NCI-H1417 treated with DMSO at 0.1 percent for 48 hours (cell line): ENCODE measurements at places on chromosomes 13 and 19.

DNA sequence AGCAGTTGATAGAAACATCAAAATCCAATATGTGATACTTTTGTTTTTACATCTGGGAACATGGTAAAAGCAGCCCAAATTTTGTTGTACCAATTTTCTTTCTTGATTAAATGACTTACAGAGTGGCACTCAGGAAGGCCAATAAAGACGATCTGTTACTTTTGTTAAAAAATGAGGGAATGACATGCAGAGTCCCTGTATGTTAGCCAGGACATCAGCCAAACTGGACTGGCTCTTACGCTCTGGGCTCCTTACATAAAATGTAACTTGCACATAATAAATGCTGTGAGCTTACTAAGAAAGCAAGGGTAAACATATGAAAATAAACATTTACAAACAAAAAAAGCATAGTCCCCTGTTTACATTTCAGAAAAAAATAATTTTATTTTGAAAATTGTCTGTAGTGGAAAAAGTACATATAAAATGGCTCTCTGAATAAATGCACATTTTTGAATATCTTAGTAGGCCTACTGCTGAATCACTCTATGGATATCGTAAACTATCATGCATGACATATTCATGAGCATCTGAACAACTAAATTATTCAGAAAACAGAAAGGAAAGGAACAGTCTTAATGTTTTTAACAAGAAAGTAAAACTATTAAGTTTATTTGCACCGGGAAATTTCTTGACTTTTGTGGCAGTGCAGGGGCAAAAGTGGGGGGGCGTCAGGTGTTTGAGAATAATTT is 534.5 kb downstream of the KCTD12 start:
- no peak for DNase-seq

DNA sequence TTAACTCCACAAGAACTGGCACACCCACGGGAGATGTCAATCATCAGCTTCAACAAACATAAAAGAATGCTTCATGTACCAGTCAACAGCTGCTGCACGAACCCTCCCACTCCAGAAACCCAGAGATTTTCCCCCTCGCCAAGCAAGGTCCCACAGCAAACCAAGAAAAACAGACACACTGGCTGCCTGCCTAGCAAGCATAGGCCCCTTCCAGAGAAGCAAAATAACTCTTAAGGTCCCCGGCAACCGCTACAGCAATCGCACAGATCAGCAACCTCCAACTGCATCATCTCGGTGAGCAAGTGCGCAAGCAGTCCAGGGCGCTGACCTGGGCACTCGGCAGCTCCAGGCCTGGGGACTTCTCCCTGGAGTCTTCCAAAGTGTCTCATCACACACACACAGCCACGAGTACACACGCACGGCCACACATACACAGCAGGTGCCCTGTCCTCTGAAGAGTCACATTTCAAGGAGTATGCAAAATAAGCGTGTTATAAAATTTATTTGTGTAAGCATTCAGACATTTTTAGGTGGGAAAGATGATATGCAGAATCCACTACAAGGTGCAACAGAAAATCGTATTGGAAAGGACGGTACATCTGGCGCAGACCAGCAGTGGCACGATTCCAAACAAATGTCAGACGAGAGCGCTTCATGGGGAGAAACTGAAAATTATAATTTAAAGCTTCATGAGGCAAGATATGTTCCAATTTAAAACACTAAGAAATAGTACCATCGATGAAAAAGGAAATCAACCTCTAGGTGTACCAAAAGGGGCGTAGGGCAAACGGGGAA is 125.0 kb downstream of the STK24 start:
- no peak for DNase-seq

DNA sequence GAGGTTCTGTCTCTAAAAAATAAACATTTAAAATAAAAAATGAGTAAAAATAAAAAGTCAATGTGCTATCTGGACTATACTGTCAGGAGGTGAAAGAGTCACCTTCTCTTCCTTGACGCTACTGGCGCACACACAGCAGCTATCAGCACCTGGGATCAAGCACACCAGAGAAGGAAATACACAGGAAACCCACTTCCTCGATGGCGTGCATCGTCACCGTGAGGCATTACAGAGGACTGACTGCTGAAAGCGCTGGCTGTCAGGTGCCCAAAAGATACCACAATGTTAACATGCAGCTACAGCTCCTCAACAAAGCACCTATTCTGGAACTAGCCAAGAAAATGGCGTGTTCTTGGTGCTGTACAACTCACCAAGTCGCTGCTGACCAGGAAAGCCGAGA is 6.1 kb downstream of the SLC35E1 start:
- DNase-seq: no peak

GRCh38 chr19:19540064-19540714 is 2.1 kb downstream of the CILP2 start:
- no peak for DNase-seq

GRCh38 chr13:91238036-91238435 is 109.5 kb upstream of the MIR17HG start:
- DNase-seq: no peak

GRCh38 chr13:44397766-44398223 is 24.2 kb downstream of the SERP2 start:
- DNase-seq: no peak

- DNase-seq: no peak
These were observed 2.4 kb upstream of the ITGBL1 start for GRCh38 chr13:101449790-101450748.
